Spleen (tissue), 13 donors: ENCODE measurements at places on chromosomes 6 and 20. TPM values are rescaled to one million over a fixed set of nuclear protein-coding genes. Genes with fewer than 3 reads are reported as not detected.

GRCh38 chr6:16670617-16671051, 90.6 kb downstream of the ATXN1 start:
- H3K36me3 ChIP-seq: no peaks in the 10 kb centered on the region
- H3K27me3 ChIP-seq: no peaks in the 10 kb centered on the region
- H3K27ac ChIP-seq: no peak overlapping the region
- no peak overlapping the region for H3K4me3 ChIP-seq
- H3K4me1 ChIP-seq: peaks cover 77% of the 10 kb centered on the region

Gene COL21A1
- 0.39 TPM for polyA plus RNA-seq

DNA sequence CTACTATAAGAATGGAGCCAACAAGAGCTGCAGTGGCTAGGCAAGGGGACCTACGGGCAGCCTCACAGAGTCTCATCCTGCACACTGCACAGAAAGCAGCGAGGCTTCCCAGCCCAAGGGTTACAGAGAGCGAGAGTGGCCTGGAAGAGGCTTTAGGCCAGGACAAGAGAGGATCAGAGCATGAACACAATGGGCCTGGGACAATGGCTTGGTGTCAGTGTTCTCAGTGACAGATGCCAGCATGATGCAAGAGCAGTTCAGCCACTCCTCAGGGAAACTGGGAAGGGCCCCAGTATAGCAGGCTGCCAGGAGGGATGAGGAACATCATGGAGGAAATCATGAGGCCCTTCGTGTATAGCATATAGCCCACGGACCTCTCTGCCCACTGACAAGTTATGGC, 108.0 kb downstream of the NUS1 start:
- H3K27me3 ChIP-seq: no peaks in the 10 kb centered on the region
- no peak for DNase-seq
- H3K4me3 ChIP-seq: no peak overlapping the region
- H3K27ac ChIP-seq: no peak overlapping the region
- no peaks in the 10 kb centered on the region for H3K4me1 ChIP-seq
- no peaks in the 10 kb centered on the region for H3K36me3 ChIP-seq

Gene DUSP15
- 2.5 TPM for polyA plus RNA-seq

- H3K27ac ChIP-seq: no peak overlapping the region
- DNase-seq: no peak
- no peak overlapping the region for H3K4me3 ChIP-seq
- H3K36me3 ChIP-seq: peaks cover 2% of the 10 kb centered on the region
- no peaks in the 10 kb centered on the region for H3K27me3 ChIP-seq
- peaks cover 15% of the 10 kb centered on the region for H3K4me1 ChIP-seq
Observed at GRCh38 chr20:18729231-18729825, 84.3 kb upstream of the SCP2D1 start.

Gene GLP1R
- polyA plus RNA-seq: not detected

GRCh38 chr20:50019466-50020256, 36.9 kb downstream of the SNAI1 start:
- H3K27me3 ChIP-seq: peaks cover 5% of the 10 kb centered on the region
- peak overlapping the region; percentile 46 for H3K27ac ChIP-seq
- no peak overlapping the region for H3K4me3 ChIP-seq
- no peak for DNase-seq

Gene TAF4
- polyA plus RNA-seq: 7.2 TPM

DNA sequence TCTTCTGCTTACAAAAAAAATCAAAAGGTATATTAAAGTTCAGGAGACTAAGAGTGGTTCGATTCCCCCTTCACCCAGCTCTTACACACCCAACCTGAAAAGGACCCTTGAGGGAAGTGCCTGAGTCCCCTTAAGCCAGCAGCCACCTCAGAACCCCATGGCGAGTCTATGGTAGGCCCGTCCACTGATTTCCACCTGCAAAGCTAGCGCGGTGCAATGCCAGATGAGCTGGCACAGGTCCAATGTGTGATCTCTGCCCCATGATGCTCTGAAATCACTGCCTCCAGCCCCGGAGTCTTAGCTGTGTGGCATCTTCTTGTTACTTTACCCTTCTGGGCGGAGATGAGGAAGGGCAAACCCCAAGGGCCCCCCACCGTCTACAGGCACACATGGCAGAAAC, 109.3 kb downstream of the SMOC2 start:
- H3K27me3 ChIP-seq: no peaks in the 10 kb centered on the region
- no peak for DNase-seq
- no peaks in the 10 kb centered on the region for H3K4me1 ChIP-seq
- H3K36me3 ChIP-seq: no peaks in the 10 kb centered on the region
- no peak overlapping the region for H3K27ac ChIP-seq

Gene ZSCAN31
- polyA plus RNA-seq: 1.7 TPM

Gene SLPI
- 11.9 TPM for polyA plus RNA-seq
